Lung (tissue), 17 donors: ENCODE measurements at places on chromosomes 6 and 20. TPM values are rescaled to one million over a fixed set of nuclear protein-coding genes. Genes with fewer than 3 reads are reported as not detected.
A peak's percentile ranks its signal among the peaks of the same experiment; 100 is the strongest.

DNA sequence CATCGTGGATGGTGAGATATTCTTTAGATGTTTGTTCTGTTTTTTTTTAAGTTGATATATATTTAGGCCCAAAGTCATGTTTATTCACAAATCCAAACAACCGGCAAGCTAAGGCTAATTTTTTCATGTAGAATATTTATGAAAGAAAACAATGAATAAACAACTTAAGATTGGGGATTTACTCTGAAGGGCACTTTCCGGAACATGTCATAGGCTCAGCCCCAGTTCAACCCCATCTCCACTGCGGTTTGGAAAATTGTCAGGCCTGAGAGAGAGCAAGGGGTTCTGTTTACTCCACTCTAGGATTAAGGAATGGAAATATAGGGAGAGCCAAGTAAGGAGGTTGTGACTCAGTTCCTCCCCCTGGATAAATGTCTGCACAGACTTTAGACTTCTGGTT, 18.3 kb downstream of the RPS6KA2 start:
- no peak overlapping the region for H3K27ac ChIP-seq
- peak; percentile 40 for DNase-seq
- H3K4me3 ChIP-seq = no peak overlapping the region
- H3K4me1 ChIP-seq = no peaks in the 10 kb centered on the region
- H3K27me3 ChIP-seq = no peaks in the 10 kb centered on the region

C6orf141 gene
- polyA plus RNA-seq = 6.1 TPM

SLC32A1 gene
- polyA plus RNA-seq = not detected

IL17A gene
- 0.14 TPM for polyA plus RNA-seq

DNA sequence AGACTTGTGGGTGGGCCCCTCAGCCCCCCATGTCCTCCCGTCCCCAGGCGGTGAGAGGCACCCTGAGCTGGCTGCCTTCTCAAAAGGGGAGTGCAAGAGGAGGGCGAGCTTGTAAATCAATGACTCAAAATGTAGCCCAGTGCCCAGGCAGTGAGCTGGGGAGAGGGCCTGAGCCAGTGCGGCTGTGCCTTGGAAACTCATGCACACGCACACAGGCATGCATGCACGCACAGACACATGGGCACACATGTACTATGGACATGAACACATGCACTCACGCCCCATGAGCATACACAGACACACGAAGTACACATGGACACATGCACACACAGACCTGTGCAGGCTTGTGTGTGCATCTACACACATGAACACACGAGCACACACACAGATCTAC, 133.5 kb downstream of the TAF4 start:
- H3K27ac ChIP-seq = no peak overlapping the region
- H3K27me3 ChIP-seq = peaks cover 7% of the 10 kb centered on the region
- no peak for DNase-seq
- no peaks in the 10 kb centered on the region for H3K4me1 ChIP-seq
- H3K36me3 ChIP-seq = peaks cover 6% of the 10 kb centered on the region

SOBP gene
- 1.6 TPM for polyA plus RNA-seq

DNA sequence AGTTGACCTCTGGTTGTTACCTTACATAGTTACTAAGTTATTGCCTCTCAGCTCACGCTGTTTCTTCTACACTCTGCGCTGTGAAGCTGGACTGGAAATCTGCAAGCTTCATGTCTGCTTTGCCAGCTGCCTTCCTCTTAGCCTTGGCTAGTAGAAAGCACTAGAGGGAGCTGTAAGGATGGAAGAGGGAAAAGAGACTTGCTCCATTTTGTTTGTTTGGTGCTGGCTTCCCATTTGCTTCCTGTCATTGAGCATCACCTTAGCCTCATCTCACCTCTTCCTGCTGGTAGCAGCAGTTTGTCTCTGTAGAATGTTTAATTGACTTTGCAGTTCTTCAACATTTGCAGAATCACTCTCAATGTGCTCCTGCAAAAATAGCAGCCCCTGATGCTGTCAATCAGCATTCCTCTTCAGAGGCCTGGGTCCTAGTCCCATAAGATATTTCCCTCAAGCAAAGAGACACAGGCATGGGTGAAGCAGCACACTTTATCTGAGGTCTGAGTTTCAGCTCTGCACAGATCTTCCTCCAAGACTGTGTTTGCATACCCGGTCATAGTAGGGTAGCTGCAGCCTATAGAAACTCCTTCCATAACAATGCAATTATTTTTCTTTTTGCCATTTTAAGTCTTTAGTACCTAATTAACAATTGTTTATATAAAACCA, 302.2 kb upstream of the EPHA7 start:
- H3K27me3 ChIP-seq = no peaks in the 10 kb centered on the region
- no peak overlapping the region for H3K4me3 ChIP-seq
- DNase-seq = peak; percentile 16
- no peaks in the 10 kb centered on the region for H3K36me3 ChIP-seq

SFTA2 gene
- polyA plus RNA-seq = 2,392 TPM
